ENCODE measurements at places on chromosomes 13 and 19.
A peak's percentile ranks its signal among the peaks of the same experiment; 100 is the strongest.

GRCh38 chr19:53192771-53193534, at the start of gene ZNF665:
TSS of gene ZNF665 (minus strand) at chr19:53193358. CDS start at chr19:53182898, 10,460 bp downstream.
- DNase-seq, result no peak

- DNase-seq, result no peak
These were observed 441.5 kb upstream of the KLF12 start for GRCh38 chr13:74575729-74576125.

DNA sequence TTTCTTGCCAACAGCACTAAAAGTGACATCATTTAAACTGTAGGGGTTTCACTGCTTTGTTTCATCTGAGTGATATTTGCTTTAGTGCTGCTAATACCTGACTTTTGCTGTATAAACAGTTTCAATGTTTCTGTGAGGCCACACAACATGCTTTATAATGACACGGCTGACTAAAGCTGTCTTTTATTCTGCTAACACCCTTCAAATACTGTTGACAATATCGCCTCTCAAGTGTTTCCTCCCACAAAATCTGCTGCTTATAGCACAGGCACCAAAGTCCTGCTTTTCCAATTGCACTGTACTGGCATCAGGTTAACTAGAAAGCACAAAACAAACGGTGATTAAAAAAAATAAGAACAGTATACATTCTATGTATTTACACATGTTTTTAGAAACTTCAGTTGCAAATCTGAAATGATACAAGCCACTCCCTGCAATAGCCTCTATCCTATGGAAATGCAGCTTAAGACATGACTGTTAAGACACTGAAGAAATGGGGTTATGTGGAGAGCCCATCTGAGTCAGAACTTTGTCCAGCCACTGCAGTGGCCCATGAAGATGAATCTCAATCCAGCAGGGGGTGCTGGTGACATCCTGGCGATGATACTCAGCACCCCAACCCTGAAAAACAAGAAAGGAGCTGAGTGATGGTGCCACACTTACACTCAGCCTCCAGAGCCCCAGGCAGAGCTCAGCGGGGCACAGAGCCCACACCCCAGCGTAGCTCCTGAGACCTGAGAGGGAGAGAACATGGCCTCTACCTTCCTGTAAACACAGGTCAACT, 29.4 kb downstream of the RFXAP start:
- no peak for DNase-seq

GRCh38 chr19:7391218-7391670, 42.5 kb downstream of the ARHGEF18 start:
- DNase-seq, result peak; percentile 62

DNA sequence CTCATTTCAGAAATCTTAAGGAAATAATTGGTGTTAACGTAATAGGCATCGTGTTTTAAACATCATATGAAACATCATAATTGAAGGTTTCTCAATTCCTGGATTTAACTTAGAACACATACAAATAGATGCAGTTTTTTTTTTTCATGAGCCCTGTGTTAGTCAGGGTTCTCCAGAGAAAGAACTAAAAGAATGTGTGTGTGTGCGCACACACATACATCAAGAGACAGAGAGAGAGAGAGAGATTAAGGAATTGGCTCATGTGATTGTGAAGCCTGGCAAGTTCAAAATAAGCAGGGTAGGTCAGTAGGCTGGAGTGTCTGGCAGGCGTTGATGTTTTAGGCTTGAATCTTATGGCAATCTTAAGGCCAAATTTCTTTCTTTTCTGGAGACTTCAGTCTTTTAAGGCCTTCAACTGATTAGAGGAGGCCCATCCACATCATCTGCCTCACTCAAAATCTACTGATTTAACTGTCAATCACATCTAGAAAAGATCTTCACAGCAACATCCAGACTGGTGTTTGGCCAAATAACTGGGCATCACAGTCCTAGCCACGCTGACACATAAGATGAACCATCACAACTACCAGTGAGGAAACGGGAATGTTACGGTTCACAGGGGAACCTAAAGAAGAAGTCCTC, 25.2 kb downstream of the SPATA13 start:
- no peak for DNase-seq
